CD4-positive, alpha-beta T cell treated with Interleukin-4 for 4 hours (primary cell): ENCODE measurements at places on chromosomes 6 and 20.

DNA sequence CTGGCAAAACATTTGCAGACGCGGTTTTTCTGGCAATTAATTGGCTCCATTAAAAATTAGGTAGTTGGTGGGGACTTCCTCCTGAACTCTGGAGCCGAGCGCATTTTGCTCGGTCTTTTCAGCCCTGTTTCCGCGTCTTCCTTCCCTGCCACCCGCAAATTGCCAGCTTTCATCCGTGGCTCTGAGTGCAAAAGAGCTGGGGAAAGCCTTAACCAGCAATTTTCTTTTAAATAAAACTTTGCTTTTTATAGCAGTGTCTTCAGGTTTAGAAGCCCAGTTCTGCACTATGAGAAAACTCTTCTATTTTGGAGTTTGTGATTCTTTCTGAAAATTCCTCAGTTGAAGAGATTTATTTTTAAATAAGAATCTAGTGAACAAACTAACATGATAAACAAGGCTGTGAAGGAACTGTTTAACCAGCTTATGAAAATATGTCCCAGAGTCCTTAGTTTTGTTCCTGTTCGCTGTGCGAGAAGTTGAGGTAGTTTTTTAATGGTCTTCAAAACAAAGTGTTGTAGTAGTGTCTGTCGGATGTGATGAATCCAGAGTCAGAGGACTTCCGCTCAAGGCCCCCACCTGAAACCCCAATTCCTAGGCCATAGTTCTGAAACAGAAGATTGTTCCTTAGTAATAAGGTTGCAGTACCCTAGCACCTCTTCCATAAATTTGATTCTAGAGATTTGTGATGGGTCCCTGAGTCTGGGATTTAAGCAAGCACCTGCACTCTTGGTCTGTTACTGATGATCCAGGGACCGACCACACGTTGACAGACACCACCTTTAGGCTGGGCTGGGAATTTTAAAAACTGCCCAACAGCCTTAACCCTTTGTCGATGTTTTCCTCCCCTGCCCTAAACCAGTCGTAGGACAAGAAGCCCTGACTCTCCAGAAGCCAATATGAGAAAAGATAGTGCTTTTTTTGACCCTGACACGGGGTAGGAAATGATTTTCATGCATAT, 950 bp downstream of the KCTD20 start:
- peak; percentile 20 for DNase-seq

DNA sequence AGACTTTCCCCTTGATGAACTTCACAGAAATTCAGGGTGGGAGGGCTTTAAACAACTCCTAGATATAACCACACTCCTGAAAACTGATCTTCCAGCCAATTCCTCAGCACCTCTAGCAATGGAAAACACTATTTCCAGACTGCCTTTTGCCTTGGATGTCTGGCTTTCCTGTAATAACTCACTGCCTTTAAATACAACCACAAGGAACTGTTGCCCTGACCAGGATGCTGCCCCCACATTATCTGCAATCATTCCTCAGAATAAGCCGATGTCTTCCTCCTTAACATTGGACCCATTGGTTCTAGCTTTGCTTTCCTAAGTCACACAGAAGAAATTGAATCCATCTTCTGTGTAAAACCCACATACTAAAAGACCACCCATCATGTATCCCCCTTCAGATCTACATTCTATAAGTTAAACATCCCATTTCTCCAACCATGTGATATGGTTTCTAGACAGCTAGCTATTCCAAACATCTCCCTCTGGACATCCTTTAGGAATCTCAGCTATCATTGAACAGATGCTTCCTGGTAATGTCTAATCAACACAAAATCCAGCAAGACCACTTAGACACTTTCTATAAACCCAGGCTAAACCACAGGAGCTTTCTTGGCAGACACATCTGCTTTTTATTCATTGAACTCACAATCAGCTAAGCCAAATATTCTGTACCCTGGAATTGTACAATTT, 95.9 kb upstream of the KCNQ5 start:
- no peak for DNase-seq

- DNase-seq, result no peak
Observed at GRCh38 chr6:1135726-1136414, 176.0 kb upstream of the FOXQ1 start.

DNA sequence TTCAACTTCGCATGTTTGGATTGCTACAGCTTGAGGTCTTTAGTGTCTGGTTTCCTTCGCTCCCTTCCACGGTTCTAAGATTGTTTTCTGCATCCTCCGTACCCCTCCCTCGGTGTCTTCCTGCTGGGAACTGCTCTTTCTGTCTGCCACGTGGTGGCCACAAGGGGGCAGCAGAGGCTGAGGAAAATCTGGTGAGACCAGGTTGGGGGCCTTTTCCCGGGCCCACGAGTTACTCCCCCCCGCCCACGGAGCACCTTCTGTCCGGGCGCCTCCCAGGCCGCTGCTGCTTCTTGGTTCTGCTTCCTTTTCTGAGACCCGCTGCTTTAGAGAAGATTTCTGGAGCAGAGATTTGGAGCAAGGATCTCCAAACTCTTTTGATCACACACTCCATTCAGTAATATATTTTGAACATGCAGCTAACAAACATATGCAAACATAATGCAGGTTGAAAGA, 21.1 kb upstream of the NOTCH4 start:
- DNase-seq, result peak; percentile 67

- no peak for DNase-seq
Observed at GRCh38 chr6:145882121-145882531, 67.5 kb upstream of the FBXO30 start.

GRCh38 chr6:138161088-138161337, 726 bp upstream of the ARFGEF3 start:
- no peak for DNase-seq
